Activated CD8-positive, alpha-beta memory T cell treated with anti-CD3 and anti-CD28 coated beads for 1 hour (primary cell): ENCODE measurements at places on chromosomes 3 and 15.

DNA sequence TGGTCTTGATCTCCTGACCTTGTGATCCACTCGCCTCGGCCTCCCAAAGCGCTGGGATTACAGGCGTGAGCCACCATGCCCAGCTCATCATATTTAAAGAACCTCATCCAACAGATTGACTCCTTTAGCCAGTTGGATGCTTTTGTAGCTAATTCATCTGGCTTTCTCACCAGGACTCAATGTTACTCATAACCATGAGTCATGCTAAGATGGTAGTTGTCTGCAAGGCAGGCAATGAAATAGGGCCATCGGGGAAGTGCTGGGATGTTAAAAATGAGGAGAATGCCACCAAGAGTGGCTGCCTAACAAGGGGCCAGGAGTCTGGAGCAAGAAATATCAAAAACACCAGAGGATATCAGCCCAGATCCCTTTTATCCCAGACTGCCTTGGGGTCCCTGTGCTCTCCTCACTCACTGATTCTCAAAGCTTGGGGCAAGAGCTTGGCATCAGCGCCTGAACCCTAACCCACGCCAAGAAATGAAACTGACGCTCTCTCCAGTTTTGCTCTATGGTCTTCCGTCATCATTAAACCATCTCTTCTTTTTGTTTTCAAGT lies 7.4 kb upstream of the PCOLCE2 start:
- no peak for DNase-seq

DNA sequence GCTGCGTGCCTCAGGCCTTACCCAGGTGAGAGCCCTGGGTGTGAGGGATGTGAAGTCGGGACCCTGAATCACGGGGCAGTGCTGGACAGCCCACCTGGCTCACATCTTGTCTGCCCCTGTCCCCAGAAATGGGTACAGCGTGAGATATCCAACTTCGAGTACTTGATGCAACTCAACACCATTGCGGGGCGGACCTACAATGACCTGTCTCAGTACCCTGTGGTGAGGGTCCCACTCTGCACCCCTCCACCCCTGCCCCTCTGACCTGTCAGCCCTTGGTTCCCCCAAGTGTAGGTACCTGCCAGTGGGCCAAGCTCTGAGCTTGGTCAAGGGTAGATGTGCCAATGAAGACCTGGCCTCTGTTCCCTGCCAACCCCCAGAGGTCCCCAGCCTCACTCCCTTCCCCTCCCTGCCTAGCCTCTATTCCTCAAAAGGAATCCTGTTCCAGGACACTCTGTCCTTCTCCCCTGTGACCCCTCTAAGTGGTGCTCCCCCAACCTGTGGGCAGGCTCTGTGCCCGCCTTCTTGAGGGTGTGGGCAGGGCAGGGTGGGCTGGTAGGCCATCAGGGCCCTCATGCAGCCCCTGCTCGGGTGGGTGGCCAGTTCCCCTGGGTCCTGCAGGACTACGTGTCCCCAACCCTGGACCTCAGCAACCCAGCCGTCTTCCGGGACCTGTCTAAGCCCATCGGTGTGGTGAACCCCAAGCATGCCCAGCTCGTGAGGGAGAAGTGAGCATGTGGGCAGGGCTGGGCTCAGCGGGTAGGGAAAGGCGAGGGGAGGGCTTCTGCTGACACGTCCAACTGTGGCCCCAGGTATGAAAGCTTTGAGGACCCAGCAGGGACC lies 25.1 kb downstream of the NBEAL2 start:
- DNase-seq, result no peak

- no peak for DNase-seq
Measured at GRCh38 chr3:159652452-159652851, 336.2 kb upstream of the IL12A start.

DNA sequence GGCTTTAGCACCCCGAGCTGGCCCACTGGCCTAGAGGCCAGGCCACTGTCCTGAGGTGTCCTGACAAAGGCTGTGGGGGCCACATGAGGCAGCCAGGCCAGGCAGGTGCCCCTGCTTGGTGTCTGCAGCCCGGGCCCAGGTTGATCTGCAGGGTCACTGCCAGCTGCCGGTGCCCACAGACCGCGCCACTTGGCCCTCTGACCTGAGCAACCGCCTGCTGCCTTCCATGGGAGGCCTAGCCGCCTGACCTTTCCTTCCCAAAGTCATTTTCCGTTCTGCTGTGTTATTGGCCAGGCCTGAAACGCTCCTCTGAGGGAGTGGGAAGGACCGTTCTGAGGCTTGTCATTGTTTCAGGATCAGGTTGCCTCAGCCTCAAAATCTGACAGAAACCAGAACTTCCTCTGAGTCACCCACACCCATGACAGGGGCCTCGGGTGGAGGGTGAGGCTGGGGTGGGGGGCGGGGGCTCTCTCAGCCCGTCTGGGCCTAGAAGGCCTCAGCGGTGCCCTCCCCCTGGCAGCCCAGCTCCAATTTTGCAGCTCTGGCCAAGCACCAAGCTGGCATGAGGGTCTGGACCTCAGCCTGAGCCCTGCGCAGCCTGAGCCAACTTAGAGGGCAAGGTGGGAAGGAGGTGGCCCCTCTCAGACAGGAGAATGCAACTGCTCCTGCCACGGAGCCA lies 140.7 kb upstream of the MEF2A start:
- DNase-seq, result no peak

- DNase-seq, result no peak
Measured at GRCh38 chr15:60869851-60870250, 359.3 kb downstream of the RORA start.

DNA sequence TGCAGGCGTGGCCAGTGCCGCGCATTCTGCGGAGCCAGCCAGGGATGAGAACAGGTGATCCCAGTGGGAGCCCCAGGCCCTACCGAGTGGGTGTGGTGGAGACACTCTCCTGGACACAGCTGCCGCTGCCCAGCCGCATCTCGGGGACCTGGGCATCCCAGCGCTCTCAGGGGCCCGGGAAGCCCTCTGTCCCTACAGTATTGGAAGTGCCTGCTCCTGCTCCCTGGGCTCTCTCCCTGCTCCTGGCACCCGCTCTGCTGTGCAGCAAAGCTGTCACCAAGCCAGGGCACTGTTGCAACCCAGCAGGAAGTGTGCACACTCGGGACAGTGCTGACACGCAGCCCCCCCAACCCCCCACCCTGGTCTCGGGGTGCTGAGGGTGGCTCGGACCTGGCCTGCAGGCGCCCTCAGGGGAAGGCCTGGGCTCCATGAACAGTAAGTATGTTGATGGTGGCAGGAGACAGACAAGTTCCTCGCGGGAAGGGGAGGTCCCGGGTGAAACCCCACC lies 1177.4 kb upstream of the GBE1 start:
- DNase-seq, result no peak

DNA sequence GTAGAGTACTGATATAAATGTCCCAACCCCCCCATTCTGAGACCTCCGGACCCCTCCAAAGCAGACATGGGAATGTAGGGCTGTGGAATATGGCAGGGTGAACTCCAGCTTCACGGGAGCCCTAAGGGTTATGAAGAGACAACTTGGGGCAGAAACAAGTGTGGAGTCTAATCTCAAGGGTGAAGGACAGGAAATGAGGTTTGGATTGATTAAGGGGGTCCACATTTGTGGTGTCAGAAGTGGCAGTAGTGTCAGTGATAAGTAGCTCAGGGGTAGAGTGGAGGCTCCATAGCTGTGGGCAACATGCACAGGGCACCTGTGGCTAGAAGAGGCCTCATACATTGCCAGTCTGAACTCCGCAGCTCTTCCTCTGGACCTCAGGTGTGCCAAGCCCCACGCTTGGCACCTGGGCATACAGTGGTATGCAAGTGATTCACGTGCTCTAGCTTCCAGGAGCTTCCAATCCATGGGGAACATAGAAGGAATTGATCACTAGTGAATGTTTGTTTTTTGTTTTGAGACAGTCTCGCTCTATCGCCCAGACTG lies 4.1 kb upstream of the P4HTM start:
- DNase-seq, result no peak

DNA sequence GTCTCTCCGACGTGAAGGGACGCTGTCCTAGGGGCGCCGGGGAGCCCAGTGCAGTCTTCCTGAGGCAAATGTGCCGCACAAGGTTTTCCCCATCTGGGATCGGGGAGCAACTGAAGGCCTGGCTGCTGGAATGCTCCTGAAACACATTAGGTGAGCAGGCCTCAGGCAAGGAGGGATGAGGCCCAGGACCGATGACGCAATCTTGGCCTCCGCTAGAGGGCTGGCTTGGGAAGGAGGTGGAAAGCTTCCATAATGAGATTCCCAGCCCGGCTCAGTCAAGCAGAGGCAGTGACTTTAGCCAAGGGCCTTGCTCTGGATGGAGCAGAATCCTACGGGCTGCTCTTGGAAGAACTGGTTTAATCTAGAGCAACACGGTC lies 50.8 kb downstream of the CPN2 start:
- no peak for DNase-seq

DNA sequence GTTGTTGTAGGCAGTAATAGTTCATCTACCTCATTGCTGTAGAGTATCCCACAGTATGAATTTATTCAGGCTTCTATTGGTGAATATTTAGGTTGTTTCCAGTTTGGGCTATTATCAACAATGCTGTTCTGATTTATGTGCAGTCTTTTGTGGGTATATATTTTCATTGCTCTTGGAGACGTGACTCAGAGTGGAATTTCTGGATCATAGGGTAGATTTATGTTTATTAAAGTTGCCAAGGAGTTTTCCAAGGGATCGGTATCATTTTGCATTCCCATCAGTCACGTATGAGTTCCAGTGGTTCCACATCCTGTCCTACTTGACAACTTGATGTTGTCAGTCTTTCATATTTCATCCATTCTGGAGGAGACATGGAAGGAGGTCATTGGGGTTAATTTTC lies 8.4 kb upstream of the HRH1 start:
- DNase-seq, result no peak
